RWPE1 (cell line): ENCODE measurements at places on chromosomes 3 and 15.

DNA sequence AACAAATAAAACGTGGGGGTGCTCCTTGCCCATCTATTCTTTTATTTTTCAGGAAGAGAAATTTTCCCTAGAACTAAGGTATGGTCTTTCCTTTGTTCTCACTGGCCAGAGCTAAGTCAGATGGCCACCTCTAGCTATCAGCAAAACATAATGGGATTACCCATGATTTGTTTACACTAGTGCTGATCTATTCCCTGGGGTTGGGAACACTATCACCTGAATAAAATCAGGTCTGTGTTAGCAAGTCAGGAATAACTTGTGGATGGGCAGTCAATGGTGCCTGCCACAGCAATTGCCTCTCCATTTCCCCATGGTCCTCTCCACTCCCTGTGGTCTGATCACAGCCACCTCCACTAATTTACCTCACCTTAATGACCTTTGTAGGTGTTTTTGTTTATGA, 181.7 kb upstream of the CADPS start:
- no peak for DNase-seq

DNA sequence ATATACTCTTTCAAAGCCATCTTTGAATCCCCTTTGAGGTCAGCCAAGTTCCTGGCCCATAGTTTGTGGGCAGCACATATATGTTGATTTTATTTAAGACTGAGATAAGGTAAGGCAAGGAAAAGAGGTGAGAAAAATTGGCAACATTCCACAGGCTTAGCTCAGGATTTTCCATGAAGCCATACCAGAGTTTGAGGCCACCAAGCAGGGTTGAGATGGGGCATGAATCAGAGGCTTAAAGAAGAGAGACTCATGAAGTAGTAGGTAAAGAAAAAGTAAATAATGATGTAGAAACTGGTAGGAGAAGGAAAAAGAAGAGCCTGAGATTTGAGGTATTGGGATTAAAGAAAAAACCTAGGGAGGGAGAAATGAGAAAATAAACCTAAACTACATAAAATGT, 89.2 kb downstream of the MYO5A start:
- no peak for DNase-seq

DNA sequence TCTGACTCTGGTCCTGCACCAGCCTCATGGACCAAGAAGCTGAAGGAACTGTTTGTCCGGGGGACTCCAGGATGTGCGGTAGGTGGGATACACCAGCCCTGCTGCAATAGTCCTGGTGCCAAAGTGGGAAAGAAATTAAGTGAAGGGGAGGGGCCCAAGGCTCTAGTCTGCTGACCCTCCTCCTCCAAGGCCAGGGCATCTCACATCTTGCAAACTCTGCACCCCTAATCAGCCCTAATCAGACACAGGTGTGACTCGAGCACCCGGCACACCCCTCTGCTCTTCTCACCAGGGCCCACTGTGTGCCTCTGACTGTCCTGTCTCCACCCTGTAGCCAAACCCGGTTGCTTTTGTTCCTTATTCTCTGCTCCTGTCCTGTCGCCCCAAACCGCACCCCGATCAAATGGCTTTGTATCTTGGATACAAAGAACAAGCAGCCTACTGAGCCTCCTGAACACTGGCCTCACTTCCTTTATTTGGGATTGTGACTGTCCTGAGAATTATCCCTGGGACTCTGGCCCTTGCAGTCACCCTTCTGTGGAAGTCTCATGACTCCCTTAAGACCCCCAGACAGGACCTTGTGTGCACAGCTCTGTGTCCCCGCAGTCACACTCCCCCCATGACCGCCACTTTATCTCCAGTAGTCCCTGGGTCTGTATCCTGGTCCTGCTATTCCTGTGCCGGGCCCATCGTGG, 26.7 kb upstream of the SLC41A3 start:
- DNase-seq, result no peak

GRCh38 chr15:70610541-70610940, 152.8 kb downstream of the UACA start:
- no peak for DNase-seq

DNA sequence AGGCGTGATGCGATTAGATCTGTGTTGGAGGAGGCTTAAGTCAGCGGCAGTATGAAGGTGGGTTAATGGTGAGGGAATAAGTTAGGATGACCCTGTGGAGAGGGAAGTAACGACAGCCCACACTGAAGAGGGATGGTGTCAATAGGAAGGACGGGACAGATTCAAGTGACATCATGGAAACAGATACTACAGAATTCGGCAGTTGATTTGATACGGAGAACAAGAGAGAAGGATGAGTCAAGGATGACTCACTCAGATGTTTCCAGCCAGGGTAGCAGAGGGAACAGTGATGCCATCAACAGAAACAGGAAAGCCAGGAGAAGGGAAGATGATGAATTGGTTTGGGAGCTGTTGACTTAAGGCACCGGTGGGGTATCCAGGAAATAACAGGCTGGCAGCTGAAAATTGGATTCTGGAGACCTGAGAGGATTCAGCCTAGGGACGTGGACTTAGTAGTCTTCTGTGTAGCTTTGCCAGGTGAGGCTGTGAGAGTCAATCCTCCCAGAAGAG, 38.0 kb downstream of the SHC4 start:
- peak; percentile 83 for DNase-seq

GRCh38 chr15:79987569-79987955, 16.6 kb upstream of the BCL2A1 start:
- DNase-seq, result no peak

- DNase-seq, result peak; percentile 83
These were observed 8.3 kb upstream of the CSPG4 start for GRCh38 chr15:75720787-75721479.

DNA sequence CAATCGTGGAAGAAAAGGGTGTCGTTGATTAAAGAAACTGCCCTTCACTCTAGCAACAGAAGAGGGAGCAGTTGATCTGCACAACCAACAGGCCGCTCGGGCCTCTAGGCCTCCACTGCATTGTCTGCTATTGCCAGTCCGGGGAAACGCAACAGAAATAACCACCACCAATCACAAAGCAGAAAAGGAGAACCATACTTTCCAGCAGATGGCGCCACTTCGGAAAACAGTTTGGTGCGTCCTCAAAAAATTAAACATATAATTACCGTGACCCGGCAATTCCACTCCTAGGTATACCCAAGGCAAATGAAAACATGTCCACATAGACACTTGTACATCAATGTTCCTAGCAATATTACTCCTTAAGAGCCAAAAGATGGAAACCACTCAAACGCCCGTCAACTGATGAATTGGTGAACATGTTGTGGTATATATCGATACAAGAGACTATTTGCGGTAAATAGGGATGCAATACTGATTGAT, 154.1 kb downstream of the TJP1 start:
- DNase-seq, result peak; percentile 57

GRCh38 chr15:65377105-65377975, 462 bp downstream of the IGDCC3 start:
- no peak for DNase-seq

DNA sequence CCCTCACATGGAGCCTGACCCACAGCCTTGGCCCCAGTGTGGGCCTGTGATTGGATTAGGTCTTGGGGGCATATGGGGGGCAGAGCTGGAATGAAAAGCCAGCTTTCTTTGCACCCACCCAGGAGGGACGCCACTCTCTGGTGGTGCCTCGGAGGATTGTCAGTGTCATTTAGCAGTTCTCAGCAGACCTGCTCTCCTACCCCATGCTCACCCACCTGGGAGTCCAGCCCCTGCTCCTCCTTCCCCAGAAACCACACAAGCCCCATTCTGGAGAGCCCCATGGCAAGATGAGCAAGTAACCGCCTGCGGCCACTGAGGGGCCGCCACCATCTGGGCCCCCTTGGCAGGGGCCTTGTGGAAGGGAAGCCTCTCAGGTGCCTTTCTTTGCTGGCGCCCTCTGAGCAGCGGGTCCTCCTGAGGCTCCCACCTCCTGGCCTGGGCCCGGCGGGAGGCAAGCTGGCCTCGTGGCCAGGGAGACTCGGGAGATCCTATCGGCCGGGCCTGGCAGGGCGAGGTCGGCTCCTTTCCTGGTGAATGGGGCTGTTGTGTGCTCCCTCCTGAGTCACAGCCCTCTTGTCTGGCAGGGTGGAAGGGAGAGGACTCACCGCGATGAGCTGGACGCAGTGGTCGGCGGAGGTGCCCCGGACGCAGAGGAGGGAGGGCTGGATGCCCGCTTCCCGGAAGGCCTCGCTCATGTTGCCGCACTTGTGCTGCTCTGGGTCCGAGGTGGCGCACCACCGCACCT, 2.3 kb downstream of the MELTF start:
- no peak for DNase-seq

- no peak for DNase-seq
These were observed 101.2 kb downstream of the CORO2B start for GRCh38 chr15:68679961-68680371.

DNA sequence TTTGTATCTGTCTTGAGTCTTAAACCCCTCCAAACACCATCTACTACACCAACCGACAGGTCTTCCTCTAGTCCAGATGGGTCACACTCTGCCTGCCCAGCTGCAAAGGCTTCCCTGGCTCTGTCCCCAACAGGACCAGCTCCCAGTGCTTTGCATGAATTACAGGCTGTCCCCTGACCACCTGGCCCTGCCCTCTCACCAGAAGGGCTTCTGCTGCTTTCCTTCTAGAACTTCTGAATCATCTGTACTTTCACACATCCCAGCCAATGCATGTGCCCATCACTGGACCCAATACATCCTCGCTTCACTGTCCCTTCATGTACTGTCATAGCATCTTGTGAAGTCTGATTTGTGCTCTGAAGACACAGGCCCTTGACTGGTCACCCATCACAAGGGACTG, 53.6 kb downstream of the HOMER2 start:
- no peak for DNase-seq

- no peak for DNase-seq
These were observed 33.9 kb downstream of the GAP43 start for GRCh38 chr3:115657168-115657567.

- peak; percentile 30 for DNase-seq
These were observed 5.5 kb downstream of the AP3S2 start for GRCh38 chr15:89888214-89888804.

- no peak for DNase-seq
These were observed 374.8 kb upstream of the SLCO3A1 start for GRCh38 chr15:91478717-91479191.

GRCh38 chr3:36367912-36368573, 12.3 kb upstream of the STAC start:
- DNase-seq, result no peak

DNA sequence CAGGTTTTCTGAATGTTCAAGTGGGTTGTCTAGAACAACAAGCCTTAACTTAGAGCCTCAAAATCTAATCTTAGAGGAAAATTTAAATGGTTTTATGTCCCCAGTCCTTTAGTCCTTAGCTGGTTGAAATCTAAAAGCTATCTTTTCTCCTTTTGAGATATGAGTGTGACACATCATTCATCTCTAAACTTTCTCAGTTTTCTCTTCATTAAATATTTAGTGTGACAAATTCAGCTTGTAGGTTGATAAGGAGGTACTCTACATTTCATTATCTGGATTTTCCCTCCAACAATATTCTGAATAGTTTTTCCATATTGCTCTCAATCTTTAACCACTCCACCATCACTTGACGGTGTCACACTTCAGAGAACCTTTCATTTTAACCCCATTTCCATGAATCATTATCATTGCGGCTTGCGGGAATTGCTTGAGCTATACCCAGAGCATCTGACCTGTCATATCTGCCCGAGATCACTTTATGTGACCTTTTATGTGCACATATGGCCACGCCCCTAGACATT, 16.1 kb upstream of the ATP8B4 start:
- no peak for DNase-seq
